Caudate nucleus (tissue), 63 donors: ENCODE measurements at places on chromosomes 7 and 10.

DNA sequence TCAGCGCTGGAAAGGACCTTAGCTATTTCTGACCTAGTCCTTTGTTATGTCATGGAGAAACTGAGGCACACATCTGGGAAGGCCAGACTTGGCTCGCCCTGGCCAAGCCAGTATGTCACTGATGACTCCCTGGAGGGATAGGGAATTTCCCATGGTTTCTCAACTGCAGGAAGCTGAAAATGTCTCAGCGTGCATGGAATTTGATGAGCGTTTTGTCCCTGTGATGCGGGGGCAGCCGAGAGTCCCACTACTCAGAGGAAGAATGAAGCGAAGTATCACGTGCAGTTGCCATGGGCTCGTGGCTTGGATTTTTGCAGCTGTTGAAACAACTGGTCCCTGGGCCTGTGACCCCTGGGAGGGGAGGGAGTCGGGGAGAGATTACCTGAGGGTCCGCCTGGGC is 44.8 kb downstream of the CLIP2 start:
- DNase-seq: no peak

DNA sequence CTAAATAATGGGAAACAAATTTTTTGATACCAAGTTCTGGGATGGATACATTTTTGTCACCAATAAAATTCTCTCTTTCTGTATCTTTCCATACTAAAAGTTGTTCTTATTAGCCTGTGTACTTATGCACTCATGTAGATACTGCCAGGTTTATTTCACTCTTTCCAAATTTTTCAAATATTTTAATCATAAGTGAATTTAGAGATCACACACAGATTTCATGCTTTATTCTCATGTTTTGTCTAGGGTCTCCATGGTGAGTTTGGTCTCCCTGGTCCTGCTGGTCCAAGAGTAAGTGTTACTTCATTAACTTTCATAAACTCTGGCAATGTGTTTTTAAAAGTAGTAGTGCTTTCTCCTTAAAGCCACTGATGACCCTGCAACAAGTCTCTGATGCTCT is 20.3 kb downstream of the COL1A2 start:
- no peak for DNase-seq

- DNase-seq: no peak
These were observed 420.4 kb upstream of the SEMA3A start for GRCh38 chr7:84614821-84615501.

DNA sequence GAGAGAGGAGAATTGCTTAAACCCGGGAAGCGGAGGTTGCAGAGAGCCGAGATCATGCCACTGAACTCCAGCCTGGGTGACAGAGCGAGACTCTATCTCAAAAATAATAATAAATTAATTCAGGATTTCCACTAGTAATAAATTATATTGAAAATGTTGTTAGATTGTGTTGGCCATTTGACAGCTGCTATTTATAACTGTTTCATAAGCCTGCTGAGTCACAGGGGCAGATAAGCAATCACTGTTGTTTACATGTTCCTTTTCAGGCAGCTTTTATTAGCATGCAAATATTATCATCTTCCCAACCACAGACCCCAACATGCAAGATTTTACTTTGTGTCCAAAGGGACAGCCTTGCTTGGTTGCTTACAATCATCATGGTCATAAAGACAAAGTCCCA is 49.5 kb upstream of the ZNF138 start:
- no peak for DNase-seq

DNA sequence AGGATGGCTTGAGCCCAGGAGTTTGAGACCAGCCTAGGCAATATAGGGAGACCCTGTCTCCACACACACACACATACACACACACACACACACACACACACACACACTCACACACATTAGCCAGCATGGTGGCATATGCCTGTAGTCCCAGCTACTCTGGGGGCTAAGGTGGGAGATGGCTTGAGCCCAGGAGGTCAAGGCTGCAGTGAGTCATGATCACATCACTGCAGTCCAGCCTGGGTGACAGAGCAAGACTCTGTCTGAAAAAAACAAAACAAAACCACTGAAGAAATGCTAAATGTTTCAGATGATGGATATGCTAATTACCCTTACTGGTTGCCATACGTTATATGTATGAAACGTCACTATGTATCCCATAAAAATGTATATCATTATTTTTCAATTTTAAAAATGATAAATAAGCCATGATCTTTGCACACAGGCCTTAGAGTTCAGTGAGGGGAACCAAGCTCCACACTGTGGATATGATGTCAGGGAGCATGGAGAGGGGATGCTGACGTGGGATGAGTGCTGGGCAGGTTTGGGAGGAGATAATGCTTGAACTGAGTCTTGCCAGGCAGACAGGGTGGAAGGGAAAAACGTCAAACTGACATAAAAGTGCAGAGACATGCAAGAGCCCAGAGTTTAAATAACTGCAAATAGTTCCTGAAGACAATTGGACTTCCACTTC is 45.9 kb upstream of the ARHGAP12 start:
- DNase-seq: no peak

DNA sequence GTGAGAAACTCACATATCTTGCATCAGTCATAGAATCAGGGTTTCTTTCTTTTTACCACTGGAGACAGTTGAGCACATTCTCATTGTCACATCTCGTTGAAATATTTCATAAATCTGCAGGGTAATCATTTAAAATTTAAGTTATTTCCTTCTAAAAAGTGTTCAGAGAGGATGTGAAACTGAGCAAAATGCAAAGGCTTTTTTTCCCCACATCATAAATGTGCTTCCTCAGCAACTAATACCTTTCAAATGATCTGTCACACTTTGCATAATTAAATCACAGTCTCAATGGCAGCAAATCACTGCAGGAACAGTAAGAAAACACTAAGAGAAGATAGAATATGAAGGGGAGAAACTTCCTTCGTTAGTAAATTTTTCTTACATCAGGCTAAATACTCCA is 187.5 kb downstream of the EVX1 start:
- DNase-seq: no peak

DNA sequence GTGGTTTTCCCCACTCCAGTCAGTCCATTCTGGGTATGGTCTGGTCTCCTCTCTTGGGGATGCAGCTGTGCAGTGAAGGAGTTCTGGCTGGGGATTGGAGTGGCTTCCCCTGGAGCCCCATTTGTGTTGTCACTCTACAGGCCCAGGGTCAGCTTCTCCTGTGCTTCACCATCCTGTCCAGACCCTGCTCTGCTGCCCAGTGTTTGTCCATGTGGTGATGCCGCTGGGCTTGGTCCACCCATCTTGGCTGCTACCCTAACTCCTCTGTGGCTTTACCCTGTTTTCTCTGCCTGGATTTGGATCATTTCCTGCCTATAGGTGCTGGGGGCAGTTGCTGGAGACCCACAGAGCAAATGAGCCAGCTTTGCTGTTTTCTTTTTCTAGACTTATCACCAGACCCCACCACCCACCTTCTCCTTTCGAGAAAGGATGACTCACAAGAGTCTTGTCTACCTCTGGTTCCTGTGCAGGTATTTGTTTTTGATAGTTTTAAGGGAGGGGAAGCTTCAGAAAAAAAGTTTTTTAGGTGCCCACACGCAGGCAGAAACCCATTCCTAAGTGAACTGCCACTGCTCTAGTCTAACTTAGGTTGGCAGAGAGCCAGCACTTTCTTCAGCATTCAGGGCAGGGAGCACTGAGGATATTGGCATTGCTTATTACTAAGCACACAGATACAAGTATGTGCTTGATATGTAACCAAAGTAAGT is 8.5 kb downstream of the ZDHHC16 start:
- no peak for DNase-seq

DNA sequence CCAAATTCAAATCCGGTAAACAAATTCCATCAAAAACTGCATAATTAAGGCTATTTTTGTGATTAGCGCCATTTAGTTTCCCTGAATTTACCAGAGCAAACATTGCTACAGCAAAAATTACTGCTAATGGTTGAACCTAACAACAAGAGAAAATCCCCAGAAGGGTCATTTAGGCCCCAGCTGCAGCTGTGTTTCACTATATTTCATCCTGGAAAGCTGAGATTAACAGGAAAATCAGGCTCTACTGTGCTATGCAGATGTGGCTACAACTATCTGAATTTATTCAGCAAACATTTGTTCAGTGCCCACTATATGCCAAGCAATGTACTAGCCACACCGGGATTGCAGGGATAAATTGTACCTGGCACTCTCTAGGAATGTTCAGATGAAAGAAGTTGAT is 104.0 kb downstream of the PON1 start:
- no peak for DNase-seq

DNA sequence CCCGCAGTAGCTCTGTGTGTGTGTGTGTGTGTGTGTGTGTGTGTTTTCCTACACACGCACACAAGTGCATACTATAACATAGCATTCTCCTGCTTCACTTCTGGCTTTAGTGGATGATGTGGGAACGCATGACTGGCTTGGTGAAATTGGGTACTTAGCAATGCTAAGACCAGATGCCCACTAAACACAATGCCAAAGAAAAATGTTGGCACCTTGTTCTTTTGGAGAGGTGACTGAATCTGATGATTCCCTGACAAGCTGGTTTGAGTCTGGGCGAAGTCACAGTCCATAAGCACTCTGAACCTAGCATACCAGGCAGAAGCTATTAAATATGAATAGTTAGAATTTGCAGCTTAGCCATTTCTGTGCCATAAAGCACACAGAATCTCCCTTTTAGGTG is 68.0 kb upstream of the CDCA7L start:
- no peak for DNase-seq

- DNase-seq: no peak
These were observed 33.0 kb downstream of the PSAP start for GRCh38 chr10:71817831-71818655.

GRCh38 chr7:150973571-150974451 is 4.3 kb downstream of the KCNH2 start:
- DNase-seq: peak; percentile 19

- no peak for DNase-seq
These were observed 103.8 kb downstream of the ATE1 start for GRCh38 chr10:121823993-121824463.

DNA sequence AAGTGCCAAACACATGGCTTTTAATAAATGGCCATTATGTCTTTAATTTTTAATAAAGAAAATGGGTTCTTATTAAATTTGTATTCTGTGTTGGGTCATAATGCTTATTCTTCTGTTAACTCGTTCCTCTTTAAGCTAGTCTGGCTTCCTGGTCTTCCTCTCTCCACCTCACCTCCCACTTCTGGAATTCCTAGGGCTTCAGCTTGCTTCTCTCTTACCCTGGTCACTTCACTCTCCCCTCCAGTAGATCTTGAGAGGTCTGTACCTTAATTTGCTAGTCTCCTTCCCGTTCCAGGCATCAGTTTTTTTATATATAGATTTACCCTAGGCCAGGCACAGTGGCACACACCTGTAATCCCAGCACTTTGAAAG is 111.2 kb downstream of the RALA start:
- no peak for DNase-seq

DNA sequence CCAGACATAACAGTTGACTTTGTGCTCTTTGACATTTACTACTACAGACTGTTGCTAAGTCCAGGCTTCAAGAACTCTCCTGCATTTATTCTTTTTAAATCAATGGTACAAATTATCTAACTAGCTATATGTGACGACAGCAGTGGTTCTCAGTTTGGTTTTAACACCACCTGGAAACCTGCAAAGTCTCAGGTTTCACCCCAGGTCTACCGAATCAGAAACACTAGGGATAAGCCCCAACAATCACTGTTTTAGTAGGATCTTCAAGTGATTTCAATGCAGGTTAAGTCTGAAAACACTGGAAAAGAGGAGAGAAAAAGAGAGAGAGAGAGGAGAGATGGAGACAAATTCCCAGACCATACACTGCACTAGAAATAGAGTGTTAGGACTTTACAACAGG is 519.0 kb downstream of the PCDH15 start:
- DNase-seq: no peak

GRCh38 chr7:99028261-99028973 is 115.5 kb downstream of the SMURF1 start:
- no peak for DNase-seq

GRCh38 chr7:79455173-79455790 is 1.8 kb upstream of the MAGI2 start:
- peak; percentile 49 for DNase-seq

- no peak for DNase-seq
These were observed 420.5 kb upstream of the FOXK1 start for GRCh38 chr7:4261601-4261960.

GRCh38 chr7:13057462-13058200 is 370.2 kb downstream of the ARL4A start:
- DNase-seq: no peak

GRCh38 chr7:147595042-147595441 is 995.5 kb upstream of the C7orf33 start:
- DNase-seq: no peak

DNA sequence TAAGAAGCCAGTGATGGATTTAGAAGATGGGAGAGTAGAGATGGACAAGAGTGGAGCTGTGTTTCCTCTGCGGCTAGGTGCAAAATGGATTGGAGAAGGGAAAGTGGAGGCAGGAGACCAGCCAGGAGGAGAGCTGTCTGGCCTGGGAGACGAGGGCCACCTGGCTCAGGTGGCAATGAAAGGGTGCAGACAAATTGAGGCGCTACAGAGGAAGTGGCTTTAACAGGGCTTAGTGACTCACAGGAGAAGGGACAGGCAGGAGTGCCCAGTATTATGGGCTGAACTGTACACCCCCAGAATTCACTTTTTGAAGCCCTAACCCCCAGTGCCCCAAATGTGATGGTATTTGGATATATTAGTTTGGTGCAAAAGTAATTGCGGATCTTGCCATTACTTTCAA is 65.6 kb upstream of the DUSP5 start:
- DNase-seq: no peak

DNA sequence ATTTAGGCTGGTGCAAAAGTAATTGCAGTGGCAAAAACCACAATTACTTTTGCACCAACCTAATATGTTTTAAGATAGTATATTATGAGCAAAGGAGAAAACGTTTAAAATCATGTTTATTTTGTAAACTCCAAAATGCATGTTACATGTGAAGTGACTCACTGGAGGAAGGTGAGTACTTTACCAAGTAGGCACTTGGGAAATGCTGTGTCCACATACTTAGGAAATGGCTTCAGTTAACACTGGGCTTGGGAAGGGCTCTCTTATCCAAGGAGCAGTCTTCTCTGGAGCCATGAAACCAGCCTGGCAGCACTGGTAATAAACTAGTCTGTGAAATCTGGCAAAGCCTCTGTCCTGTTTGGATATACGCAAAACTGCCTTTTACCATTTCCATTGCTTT is 4.4 kb downstream of the RPS24 start:
- no peak for DNase-seq

GRCh38 chr10:8138471-8138870 is 84.0 kb downstream of the GATA3 start:
- no peak for DNase-seq

DNA sequence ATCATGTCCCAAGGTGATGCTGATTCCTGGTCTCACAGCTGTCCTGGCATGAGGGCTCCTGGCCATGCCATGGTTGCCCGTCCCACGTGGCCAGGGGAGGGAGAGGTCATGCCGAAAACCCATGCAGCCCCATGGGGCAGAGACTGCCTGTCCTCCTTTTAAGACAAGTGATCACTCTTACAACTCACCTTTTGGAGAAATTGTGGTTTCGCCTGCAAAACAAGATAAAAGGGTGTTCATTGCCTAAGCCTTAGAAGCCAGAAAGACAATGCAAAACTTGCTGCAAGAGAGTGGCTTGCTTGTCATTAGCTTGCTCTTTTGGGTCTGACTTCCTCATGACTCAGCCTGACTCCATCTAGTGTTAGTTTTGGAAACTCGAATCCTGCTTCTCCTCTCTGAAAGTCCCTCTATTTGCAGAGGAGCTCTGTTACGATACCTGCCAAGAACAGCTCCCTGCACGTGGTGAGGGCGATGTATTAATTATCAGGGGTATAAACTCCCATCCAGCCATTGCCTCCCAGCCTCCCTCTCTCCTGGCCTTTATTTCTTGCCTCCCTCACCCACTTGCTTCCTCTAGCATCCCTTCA is 26.7 kb downstream of the TMEM273 start:
- no peak for DNase-seq
